ENCODE measurements at places on chromosomes 1 and 21.

GRCh38 chr21:29431680-29432079, 133.0 kb downstream of the BACH1 start:
- DNase-seq, result no peak

DNA sequence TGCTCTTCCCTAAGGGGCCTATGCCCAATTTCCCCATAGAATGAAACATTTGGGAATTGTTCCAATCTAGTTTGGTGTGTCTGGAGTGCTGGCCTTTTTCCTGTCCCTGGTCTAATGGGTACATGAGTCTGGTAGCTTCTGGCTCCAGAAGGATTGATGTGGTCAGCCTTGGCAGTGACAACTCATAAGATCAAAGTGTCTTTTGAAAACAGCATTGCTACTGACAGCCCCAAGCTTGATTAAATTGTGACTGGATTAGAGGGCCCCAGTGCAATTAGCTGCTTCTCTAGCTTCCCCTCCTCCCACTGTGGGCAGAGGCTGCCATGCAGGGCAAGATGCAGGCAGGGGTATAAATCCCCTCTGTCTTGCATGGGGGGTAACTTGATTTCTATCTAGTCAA, 130.9 kb downstream of the UCK2 start:
- DNase-seq, result no peak

GRCh38 chr1:153796786-153797659, 21.8 kb downstream of the SLC27A3 start:
- DNase-seq, result peak; percentile 75

GRCh38 chr1:22508329-22508728, 55.0 kb upstream of the EPHA8 start:
- DNase-seq, result no peak

DNA sequence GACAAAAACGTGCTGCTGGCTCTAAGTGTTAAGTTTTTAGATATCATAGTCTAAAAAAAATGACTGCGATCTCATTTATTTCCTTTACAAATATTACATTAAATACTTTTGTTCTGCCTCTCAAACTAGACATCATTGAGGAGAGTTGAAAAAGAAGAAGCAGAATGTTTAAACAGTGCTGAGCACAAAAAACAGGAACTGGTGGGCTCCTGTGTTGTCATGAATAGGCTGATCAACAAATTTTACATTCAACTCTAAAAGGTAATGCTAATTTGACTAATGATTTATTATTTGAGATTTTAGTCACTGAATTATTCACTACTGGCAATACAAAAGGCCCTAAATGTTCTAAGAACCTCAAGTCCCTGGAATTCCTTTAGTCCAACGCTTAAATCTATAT, 66.1 kb downstream of the GPATCH2 start:
- no peak for DNase-seq

DNA sequence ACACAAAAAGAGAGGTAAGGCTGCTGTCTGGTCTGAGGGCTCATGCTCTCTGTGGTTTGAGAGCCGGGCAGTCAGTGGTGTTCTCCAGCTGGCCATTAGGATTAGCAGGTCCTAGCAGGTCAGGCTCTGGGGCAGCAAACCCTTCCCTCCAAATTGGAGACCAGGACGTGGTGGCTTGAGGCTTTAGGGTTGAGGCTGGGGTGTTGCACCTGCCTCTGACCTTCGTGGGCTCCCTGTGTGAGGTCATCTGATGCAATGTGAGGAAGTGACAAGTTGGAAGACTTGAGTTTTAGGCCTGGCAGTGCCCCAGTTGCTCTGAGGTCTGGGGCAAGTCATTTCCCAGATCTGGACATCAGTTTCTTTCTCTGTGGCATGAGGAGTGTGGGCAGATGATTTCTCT, 24.4 kb downstream of the SZRD1 start:
- no peak for DNase-seq

DNA sequence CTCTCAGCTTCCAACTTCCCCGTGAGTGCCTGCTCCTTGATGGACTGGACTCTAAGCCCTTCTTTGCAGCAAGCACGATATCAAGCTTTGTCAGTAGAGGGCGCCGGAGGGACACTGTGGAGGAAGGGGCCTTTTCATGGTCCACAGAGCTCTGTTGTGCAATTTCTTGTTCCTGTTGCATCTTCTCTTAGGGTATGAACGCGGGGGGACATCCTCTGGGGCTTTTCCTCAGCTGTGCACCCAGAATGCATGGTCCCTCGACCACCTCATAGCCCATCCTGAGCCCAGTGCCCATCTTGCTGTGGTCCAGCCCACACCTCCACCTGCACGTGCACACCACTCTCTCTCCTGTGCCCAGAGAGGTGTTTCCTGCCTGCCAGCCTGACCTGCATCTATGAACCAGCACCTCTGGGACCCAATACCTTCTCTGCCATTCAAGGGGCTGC, 556.8 kb downstream of the PTPRU start:
- peak; percentile 71 for DNase-seq

GRCh38 chr21:40765811-40766210, 81.1 kb downstream of the DSCAM start:
- DNase-seq, result no peak

GRCh38 chr21:39461419-39461818, 9.6 kb downstream of the SH3BGR start:
- no peak for DNase-seq

DNA sequence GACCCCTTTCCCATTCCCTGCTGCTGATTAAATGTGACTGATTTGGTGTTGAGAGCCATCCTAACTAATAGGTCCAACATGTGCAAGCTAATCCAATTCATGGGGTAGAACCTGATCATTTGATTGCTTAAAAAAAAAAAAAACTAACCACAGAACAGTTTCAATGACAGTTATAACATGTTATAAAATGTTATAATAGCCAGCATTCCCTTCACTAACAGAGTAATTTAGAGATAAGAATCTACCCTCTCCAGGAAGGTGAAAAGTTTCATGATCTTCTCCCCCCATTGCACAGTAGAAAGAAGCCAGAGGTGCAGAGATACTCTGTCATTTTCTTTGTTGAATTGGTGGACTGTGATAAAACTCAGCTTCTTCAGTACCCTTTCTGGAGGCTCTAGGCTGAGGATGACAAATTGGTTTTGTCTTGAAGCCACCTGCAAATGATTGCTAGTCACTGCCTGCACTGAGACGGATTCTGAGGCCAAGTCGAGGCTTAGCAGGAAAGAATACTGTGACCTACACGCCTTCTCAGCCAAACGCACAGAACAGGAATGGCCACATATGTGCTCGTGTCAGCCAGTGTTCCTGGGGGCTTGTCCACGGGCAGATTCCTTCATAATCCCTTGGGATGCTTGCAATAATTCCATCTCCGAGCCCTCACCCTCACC, 215.7 kb upstream of the IRF2BP2 start:
- no peak for DNase-seq

DNA sequence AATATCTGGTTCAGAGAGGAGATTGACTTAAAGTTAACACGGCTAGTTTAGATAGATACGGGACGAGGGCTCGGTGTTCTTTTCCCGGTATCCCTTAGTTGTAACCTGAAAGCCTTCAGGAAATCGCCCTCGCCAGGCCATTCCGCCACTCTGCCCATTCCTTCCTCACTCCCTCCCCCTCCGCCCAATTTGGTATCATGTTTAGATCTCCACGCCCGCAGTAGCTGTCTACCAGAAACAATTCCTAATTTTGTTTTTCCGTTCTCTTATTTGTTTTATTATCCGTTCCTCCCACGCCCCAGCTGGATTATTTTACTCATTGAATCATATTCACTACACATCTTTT, 685 bp upstream of the VAMP4 start:
- peak; percentile 62 for DNase-seq

GRCh38 chr1:230152999-230153398, 86.0 kb downstream of the GALNT2 start:
- DNase-seq, result peak; percentile 63

- no peak for DNase-seq
Observed at GRCh38 chr1:169588785-169589485, 2.7 kb upstream of the F5 start.

GRCh38 chr1:85172684-85173337, 28.0 kb downstream of the SYDE2 start:
- peak; percentile 67 for DNase-seq

GRCh38 chr1:41053316-41053715, 31.8 kb upstream of the SLFNL1 start:
- no peak for DNase-seq

DNA sequence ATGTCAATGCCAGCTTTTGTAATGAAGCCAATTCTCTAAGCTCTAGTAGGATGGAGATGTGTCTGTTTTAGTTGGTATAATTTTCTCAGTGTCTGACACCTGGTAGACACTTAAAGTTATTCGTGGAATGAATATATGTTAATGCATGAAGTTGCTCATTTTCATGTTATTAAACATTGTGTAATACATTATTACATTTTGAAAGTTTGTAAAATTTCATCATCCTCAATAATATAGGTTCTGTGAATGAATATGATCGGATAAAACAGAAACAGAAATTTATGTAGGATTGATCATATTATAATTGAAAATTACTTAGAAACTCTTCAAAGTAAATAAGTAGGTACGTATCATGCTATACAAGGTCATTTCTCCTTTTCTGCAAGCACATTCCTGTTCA, 625.3 kb downstream of the PLA2G4A start:
- DNase-seq, result no peak

GRCh38 chr1:9593492-9594465, 5.1 kb downstream of the TMEM201 start:
- DNase-seq, result peak; percentile 76

GRCh38 chr1:176904057-176904751, 260.3 kb downstream of the ASTN1 start:
- no peak for DNase-seq

DNA sequence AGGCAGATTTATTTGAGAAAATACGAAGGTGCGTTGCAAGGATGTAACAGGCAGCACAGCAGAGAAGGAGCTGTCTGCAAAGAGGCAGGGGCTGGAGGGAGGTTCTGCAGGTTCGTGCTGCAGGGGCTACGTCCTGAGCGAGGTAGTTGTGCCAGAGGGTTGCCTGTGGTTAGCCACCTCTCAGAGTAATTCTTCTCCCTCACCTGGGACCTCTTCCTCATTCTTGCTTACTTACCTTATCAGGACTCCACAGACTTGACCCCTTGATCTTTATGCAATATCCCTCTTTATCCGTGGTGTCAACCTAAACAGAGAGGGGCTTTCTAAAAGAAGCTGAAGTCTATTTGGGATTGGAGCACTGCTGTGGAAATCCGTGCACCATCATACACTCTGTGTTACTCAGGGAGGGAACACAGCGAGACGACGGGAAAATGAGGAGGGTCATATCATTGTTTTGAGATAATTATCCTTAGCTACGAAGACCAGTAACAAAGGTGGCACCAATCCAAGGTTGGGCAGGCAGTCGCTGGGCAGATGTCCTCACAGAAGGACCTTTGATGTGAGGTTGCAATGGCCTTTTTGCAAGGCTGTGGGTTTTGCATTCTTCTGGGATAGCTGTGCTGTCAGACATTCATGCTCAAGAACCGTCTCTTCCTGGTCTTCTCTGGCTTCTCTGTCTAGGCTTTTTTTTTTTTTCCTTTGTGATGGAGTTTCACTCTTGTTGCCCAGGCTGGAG, 82.8 kb downstream of the WDR4 start:
- no peak for DNase-seq

GRCh38 chr1:41648844-41649243, 164.4 kb upstream of the EDN2 start:
- DNase-seq, result no peak

DNA sequence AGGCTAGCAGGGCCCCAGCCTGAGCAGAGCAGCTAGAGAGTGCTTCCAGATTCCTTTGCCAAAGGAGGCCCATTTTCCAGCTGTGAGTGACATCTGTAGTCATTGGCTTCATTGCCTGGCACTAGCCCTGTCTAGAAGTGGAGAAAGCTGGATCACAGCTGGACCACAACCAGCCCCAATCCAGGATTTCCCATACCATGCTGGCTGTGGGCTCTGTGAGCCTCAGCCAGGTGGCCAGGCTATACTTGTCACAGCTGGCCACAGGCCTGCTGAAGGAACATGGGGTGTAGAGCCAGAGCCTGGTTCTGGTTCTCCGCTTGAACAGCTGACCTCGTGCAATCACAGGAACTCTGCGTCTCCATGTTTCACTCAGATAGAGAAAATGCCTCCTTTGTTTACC, 36.6 kb downstream of the RIMKLA start:
- no peak for DNase-seq

GRCh38 chr21:37915497-37915911, 753 bp downstream of the KCNJ6 start:
- DNase-seq, result no peak

- DNase-seq, result no peak
Observed at GRCh38 chr1:60857851-60858250, 224.5 kb upstream of the NFIA start.

GRCh38 chr1:6414443-6414844, 5.3 kb downstream of the HES2 start:
- peak; percentile 63 for DNase-seq

DNA sequence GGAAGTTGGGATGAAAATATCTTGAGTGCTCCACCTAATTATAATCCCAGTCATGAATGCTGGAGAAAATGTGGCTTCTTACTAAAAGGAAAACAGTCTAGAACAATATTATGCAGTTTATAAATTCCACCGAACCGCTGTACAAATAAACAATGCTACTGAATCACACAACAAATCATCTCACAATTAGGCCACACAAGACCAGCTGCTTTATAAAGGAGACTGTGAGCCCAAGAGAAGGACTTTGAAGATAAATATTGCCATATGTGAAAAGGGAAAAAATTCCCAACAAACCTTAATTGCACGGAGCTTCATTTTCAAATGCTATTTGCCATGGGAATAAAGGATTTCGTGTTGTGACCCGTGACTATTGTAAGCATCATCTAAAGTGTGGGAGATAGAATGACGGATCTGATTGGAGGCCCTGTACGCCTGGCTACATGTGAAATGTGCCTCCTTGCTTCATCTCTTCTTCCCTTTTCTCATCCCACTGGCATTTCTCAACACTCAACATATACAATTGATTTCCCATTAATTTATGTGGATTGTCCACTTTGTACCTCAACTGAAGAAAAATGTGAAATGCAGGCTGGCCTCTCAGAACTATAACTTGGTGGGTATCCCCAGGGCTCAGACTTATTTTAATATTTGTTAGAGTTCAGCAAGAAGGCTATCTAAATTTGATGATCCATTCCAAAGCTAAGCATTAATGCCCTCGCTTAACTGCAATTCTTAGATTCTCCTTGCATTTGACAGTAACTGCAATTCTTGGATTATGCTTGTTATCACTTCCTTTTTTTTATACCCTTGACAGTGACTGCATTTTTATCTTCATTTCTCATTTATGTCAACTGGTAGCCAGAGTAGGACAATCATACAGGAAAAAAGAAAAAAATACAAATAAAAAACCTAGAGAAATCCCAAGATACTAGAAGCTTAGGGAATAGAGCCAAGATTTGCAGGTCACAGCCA, 122.3 kb downstream of the TGFB2 start:
- no peak for DNase-seq

- no peak for DNase-seq
Observed at GRCh38 chr1:50066806-50067205, 41.9 kb upstream of the ELAVL4 start.

DNA sequence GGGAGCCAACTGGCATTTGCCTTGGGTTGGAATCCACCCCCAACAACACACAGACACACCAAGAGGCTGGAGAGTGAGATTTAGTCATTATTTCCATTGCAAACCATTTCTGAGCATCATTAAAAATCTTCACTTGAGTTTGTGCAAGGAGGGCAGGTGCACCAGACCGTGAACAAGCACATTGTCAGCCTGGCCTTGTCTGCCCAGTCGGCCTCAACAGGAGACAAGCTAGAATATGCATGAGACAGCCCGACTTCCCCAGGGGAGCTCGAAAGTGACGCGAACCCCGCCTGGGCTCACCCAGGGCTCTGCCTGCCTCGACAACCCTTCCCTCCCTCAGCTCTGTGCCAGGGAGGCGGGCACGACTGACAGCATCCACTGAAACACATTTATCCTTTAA, 15.4 kb upstream of the GUCA2B start:
- no peak for DNase-seq

GRCh38 chr1:35886577-35887431, 3.8 kb downstream of the AGO1 start:
- DNase-seq, result no peak
